CD4-positive, alpha-beta T cell treated with Interleukin-17A for 4 hours (primary cell): ENCODE measurements at places on chromosomes 11 and 22.

DNA sequence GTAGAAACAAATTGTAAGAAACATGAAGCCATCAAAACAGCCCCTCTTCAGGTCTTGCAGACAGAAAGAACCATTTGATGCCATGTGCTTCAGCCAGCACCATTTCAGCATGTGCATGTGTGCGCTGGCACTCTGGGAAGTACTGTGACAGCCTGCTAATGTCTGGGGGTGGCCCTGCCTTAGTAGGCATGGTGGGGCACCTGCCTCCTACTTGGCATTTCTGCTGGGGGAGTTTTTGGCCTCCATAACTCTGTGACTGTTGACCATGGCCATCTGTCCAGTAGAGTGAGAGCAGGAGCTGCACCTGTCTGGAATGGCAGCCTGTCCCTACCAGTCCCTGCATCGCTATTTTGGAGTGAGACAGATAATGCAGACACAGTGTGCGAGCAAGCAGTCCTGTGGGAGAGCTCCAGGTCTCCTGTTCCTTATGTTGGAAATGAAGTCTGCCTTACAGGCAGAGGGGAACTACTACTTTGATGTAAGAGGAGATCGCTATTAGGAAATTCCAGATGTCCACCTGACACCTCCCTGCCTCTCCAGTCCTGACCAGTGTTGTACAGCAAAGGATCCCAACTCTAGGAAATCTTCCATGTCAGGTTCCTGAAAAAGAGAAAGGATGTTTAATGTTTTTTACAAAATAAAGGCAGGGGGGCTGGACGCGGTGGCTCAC is 102.5 kb downstream of the ATXN10 start:
- no peak for DNase-seq

GRCh38 chr11:74322667-74323066 is 11.2 kb upstream of the P4HA3 start:
- no peak for DNase-seq

DNA sequence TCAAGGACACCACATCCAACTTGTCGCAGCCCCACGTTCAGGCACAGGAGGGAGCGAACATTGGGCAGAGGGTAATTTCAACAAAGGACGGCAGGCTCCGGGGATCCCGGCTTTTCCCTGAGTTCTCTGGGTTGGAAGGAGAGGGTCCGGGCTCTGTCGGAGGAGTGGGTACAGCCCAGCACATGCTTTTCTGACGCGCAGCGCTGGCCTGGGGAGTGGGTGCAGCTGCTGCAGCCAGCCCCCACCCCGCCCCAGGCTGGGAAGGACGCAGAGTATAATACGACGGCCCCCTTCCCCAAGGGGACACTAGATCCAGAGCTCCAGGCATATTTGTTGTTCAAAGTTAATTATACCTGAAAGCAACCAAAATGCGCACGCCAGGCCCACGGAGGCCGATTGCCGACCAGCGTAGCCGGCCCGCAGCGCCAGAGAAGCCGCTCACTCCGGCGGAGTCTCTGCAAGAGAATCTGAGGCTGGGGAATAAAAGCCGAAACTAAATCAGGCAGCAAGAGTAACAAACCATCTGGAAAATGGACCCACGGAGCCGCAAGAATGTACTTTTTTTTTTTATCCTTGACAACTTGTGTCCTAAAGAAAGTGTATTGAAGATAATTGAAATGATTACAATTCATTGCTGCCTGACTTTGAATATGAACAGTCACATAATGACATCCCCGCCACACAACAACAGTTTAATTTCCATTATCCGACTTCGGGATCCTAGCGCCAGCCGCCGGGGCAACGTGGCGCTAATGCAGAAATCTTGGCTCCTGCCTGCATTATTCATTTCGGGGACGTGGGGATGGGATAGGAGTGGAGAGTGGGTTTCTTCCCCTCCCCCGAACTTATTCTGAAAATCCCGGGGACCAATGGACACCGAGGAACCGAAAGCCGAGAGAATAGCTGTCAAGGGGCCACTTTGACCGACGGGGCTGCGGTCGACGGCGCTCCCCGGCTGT is 14.0 kb upstream of the PAX6 start:
- no peak for DNase-seq

GRCh38 chr11:78560826-78561484 is 13.7 kb downstream of the NARS2 start:
- no peak for DNase-seq

- no peak for DNase-seq
These were observed 3.8 kb upstream of the CBLIF start for GRCh38 chr11:59849129-59849528.

DNA sequence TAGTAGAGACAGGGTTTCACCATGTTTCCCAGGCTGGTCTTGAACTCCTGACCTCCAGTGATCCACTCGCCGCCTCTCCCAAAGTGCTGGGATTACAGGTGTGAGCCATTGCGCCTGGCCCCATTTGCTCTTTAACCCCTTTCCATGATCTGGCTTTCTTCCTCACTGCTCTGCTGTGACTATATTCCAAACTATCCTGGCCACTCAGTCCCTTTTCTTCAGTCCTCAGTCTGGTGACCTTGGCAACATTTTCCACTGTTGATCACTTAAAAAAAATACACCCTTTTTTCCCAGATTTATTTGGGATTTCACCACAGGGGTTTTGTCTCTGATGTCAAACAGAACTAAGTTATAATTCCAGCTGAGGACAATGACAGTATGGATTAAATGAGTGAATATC is 24.5 kb downstream of the MMP20 start:
- no peak for DNase-seq

DNA sequence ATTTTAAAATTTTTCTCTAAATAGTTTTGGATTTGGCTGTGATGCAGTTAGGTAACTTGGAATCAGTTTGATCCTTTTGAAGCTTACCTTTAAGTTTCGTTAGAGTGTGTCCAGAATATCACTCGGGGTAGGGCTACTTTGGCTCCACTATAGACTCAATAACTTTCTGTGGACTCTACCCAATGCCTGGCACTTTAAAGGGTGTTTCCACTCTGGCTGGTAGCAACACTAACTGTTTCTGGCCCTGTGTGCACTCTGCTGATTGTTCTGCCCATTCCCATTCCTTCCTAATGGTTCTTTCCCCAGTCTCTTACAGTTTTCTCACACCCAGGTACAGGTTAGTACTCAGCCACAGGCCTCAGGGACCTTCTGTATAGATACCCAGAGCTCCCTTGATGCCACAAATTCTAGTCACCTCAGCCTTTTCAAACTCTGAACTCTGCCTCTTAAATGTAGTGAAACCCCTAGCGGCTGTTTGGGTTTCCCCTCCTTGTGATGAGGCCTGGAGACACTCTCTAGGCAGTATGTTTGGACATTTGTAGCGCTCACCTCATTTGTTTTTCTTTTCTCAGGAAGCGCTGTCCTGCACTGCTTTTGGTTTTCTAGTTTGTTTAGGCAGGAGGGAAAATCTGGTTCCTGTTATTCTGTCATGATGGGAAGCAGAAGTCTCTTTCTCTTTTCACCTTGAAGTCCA is 16.8 kb downstream of the CUL5 start:
- DNase-seq = no peak

DNA sequence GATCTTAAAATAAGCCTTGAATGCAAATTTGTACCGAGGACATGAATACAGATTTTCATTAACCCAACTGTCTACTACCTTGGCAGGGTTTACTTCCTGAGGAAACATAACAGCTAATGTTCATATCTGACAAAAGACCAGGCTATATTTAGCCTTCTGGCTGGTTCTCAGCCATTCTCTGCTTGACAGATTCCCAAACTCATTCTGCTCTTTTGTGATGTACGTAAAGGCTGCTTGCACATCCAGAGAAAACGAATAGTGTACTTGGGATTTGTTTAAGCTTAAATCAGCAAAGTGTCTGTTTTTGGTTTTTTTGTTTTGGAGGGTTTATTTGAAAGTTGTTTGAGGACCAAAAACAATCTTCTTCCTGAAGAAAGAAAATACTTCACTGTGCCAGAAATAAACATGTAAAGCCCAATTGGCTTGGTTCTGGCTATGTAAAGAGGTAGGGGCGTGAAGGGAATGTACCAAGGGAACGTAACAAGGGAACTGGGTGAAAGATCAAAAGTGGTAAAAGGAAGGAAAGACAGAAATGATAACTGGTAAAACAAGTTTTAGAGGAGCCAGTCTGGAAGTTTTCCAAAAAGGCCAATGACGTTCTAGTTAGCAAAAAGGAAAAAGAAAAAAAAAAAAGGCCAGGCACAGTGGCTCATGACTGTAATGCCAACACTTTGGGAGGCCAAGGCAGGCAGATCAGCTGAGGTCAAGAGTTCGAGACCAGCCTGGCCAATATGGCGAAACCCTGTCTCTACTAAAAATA is 21.4 kb upstream of the CRTAM start:
- no peak for DNase-seq

GRCh38 chr11:18634140-18635032 is at the start of gene SPTY2D1:
Gene SPTY2D1 (minus strand): TSS chr11:18634342. CDS start chr11:18634257, 85 bp downstream.
- peak; percentile 97 for DNase-seq

GRCh38 chr22:25006354-25006753 is 53.8 kb downstream of the KIAA1671 start:
- DNase-seq = no peak

DNA sequence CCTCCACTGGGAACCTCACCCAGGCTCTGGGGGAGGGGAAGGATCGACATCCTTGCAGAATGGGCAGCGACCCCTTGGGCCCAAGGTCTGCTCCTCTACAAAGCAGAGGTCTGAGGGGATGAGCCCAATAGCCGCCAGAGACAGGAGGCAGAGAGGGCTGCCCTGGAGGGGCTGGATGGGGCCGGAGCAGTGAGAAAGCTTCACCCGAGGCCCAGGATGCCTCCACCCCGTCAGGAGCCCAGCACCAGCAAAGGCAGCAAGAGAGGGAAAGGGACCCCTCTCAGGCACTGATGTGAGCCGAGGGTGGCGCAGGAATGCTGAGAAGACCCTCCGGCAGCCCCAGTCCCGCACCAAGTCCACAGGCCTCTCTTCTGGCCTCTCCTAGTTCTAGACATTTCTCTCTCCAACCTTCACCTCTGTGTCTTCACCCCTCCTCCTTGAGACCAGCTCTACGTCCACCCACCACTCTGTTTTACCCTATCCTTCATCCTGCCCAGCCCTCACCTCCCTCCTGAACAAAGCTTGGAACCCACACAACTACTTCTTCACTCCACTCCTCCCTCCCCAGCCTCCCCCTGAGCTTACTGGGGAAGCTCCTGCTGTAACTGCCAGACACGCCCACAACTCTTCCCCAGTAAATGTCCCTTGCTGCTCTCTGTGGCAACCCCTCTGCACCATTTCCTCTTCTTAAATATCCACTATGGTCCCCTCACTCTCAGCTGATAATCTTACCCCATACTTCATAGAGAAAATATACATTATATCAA is 131.9 kb downstream of the MPPED1 start:
- DNase-seq = no peak

GRCh38 chr11:14593671-14594070 is 49.9 kb upstream of the PDE3B start:
- DNase-seq = no peak

DNA sequence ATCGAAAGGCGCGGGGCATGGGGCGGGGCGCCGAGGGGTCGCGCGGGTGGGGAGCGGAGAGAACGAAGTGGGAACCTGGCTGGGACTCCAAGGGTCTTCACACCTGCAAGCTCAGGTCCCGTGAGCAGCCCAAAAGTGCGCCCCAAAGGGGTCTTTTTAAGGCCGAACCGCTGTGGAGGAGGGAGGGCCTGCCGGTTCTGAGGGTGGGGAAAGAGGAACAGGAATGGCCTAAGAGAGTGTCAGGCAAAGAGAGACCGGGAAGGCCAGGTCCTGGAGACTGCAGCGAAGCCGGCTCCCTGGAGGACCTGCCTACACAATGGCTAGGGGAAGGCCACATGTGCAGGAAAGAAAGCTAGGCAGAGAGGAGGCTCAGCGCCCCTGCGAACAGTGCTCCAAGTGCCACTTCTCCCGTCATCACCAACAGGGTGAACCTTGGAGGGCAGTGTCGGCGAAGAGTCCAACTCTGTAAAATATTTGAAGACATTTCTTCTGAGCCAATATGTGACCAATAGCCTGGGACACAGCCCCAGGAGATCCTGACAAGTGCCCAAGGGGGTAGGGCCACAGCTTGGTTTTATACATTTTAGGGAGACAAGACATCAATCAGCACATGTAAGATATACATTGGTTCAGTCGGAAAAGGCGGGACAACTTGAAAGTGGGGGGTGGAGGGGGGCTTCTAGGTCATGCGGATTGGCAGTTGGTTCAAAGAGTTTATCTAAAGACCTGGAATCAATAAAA is 710 bp upstream of the DGCR2 start:
- no peak for DNase-seq

GRCh38 chr11:28491431-28491830 is 383.2 kb downstream of the METTL15 start:
- no peak for DNase-seq

DNA sequence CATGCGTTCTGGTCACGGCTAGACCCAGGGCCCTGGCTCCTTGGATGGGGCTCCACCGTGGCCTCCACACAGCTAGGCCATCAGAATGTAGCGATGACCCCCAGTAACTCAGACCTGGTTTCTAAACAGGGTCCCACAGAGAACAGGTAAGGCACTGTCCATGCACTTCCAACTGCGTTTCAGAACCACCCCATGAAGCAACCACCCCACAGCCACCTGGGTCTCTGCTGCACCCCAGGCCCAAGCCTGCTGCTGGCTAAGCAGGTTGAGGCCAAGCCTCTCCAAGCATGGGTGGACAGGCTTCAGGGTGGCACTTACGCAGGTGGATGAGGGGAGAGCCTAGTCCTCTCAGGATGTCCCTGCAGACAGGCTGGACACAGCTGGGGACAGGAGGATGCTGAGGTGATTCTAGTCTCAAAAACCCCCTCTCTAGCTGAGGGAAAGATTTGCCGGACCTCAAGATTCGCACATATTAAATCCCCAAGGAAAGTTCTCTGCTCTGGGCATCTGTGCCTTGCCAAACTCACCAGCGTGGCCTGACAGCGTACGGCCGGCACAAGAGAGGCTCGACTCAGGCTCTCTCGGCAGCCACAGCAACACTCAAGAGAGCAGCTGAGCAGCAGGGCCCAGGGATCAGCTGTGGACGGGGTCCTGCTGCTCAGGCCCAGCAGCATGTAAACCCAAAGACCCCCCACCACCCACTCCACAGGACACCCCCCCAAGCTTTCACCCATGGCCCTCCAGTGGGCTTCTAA is 141.6 kb downstream of the CRYBB2 start:
- DNase-seq = no peak

DNA sequence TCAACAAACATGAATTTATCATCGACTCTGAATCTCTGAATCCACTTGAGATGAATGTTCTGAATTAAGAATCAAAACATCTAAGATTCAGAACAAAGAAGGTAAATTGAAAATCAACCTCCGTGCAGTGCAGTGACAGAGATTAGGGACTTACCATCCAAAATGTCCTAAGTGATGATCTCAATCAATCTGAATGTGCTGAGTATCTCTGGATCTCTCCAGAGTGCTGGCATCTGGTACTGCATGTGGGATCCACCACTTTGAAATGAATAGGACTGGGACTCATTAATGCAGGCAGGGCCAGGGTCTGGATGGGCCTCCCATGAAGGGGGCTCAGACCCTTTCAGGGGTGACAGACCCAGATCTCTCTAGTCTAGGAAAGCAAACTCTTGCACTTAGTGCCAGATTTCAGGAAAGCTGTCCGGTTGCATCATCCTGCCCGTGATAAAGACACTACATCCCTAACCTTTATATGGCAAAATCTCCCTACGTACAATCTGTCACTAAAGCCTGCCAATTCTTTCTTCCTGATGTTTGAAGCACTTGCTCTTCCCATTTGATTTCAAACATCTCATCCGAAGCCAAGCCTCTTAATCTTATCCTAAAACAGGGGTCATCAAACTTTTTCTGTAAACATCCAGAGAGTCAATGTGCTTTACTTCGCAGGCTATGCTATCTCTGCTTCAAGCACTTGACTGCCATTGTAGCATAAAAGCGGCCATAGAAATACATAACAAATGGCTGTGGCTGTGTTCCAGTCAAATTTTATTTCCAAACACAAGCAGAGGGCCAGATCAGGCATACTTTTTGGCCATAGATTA is 263.3 kb downstream of the LARGE1 start:
- DNase-seq = no peak
